WTC11 (cell line): ENCODE measurements at places on chromosomes 7 and 10.

DNA sequence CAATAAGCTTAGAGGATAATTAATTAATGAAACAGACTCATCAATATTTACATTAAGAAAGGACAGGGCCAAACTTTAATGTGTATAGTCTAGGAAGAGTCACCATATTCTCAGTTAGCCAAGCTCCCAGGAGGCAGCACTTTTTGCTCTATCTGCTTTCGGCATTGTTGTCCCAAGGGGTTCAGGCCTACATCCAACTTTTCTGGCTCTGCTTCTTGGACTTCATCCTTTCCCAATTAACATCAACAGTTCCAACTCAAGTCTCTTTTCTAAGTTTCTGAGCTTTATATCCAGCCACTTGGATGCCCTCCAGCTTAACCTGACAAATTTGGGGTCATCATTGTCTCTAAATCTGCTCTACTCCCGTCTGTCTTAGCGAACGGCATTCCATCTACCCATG lies 42.8 kb downstream of the GLI3 start:
- H3K36me3 ChIP-seq: no peaks in the 10 kb centered on the region
- peaks cover 52% of the 10 kb centered on the region for H3K4me1 ChIP-seq
- H3K4me3 ChIP-seq: no peak overlapping the region
- DNase-seq: no peak
- no peak overlapping the region; the same call in 1 of the 2 replicates for H3K27ac ChIP-seq

DNA sequence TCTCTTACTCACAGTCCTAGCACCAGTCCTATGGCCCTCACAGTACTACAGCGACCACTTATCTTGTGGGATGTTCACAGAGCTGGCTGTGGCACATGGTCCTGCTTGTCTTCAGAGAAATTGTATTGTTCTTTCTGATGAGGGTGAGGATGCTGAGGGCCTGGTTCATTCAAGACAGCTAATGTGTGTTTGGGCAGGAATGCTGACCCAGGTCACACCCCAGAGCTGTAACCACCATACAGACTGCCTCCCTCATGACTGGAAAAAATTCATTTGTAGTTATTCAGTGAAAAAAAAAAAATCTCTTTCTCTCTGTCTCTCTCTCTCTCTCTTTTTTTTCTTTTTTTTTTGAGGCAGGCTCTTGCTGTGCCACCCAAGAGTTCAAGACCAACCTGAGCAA lies 83.5 kb downstream of the KLF6 start:
- no peak for DNase-seq
- H3K36me3 ChIP-seq: no peaks in the 10 kb centered on the region
- no peak overlapping the region for H3K27ac ChIP-seq
- H3K4me1 ChIP-seq: peaks cover 23% of the 10 kb centered on the region

DNA sequence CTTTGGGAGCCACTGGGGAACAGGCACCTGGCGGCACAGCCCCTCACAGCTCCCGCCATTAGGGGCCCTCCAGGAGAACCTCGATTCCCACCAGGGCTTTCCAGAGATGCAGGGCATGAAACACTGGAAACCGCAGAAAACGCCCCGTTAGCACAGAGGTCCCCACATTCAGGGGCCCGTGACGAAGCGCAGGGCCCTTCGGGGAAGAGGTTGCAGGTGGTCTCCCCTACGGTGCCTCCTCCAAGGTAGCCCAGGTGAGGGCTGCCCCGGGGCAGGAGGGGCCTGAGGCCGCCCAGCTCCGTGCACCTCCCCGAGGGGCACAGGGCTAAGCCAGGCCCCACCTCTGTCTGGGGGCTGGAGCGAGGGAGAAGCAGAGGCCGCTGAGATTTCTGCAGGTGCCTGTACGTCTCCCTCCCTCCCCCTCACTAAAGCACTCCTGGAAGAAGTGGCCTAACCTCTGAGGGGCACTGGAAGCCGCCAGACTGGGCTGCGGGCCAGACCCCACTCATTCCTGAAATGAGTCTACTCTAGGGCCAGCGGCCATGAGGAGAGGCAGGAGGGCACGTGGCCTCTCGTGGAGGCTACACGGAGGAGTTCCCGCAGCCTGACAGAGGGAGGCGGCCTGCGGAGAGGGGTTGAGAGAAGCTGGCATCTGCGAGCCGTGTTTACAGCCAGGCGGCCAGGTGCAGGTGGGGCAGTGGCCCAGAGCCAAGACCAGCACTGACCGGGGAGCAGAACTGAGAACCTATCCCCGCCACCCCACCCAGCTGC lies 6.9 kb downstream of the PDGFA start:
- peak overlapping the region; percentile 89 for H3K27ac ChIP-seq
- no peak overlapping the region for H3K4me3 ChIP-seq
- peaks cover 34% of the 10 kb centered on the region for H3K4me1 ChIP-seq

GRCh38 chr10:114359041-114359952 lies 45.0 kb downstream of the AFAP1L2 start:
- H3K36me3 ChIP-seq: no peaks in the 10 kb centered on the region

- H3K27ac ChIP-seq: no peak overlapping the region
- no peak overlapping the region for H3K4me3 ChIP-seq
- H3K27me3 ChIP-seq: peaks cover 6% of the 10 kb centered on the region
- H3K36me3 ChIP-seq: no peaks in the 10 kb centered on the region
These were observed 9.4 kb downstream of the ZCWPW1 start for GRCh38 chr7:100418930-100419659.

GRCh38 chr10:17344206-17344605 lies 110.2 kb downstream of the ST8SIA6 start:
- peaks cover 15% of the 10 kb centered on the region for H3K36me3 ChIP-seq
- 0 out of 2 replicates have a peak, but pooled peaks cover 4% of the 10 kb centered on the region for H3K4me1 ChIP-seq
- no peak overlapping the region for H3K27ac ChIP-seq
- H3K27me3 ChIP-seq: no peaks in the 10 kb centered on the region
- DNase-seq: no peak

- no peaks in the 10 kb centered on the region for H3K27me3 ChIP-seq
- no peak for DNase-seq
- H3K4me1 ChIP-seq: no peaks in the 10 kb centered on the region
- H3K36me3 ChIP-seq: no peaks in the 10 kb centered on the region
These were observed 50.9 kb upstream of the SEMA3D start for GRCh38 chr7:85237721-85238120.

GRCh38 chr7:22717760-22718159 lies 9.2 kb upstream of the IL6 start:
- H3K27me3 ChIP-seq: no peaks in the 10 kb centered on the region
- no peaks in the 10 kb centered on the region for H3K36me3 ChIP-seq
- peaks cover 34% of the 10 kb centered on the region for H3K4me1 ChIP-seq
- no peak for DNase-seq
- H3K27ac ChIP-seq: no peak overlapping the region

- H3K36me3 ChIP-seq: peaks cover 86% of the 10 kb centered on the region
- no peaks in the 10 kb centered on the region for H3K4me1 ChIP-seq
- H3K27me3 ChIP-seq: no peaks in the 10 kb centered on the region
- DNase-seq: no peak
- H3K27ac ChIP-seq: no peak overlapping the region
These were observed 29.4 kb downstream of the COL1A2 start for GRCh38 chr7:94423863-94424735.

DNA sequence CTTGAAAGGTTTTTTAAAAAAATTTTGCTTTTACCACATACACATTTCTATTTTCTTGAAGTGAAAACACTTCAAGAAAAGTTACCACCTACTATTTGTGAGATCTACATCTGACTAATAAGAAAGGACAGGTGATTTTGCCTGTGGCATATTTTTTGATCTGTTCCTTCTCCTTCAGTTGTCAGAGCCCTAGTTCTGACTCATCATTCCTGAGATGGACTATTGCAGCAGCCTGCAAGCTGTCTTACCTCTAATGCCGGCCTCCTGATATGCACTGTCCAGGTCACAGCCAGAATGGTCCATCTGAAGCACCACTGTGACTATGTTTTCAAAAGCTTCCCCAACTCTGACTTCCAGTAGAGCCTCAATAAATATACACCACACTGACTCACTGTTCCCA lies 28.2 kb upstream of the ANK3 start:
- H3K4me1 ChIP-seq: peaks cover 17% of the 10 kb centered on the region
- no peak overlapping the region for H3K4me3 ChIP-seq
- H3K27ac ChIP-seq: no peak overlapping the region
- no peak for DNase-seq

- no peak for DNase-seq
- peak overlapping the region; percentile 0; the same call in 1 of the 2 replicates for H3K27ac ChIP-seq
- peaks cover 34% of the 10 kb centered on the region for H3K4me1 ChIP-seq
- H3K27me3 ChIP-seq: no peaks in the 10 kb centered on the region
- H3K36me3 ChIP-seq: no peaks in the 10 kb centered on the region
These were observed 103.6 kb downstream of the PARD3 start for GRCh38 chr10:34711500-34711899.

DNA sequence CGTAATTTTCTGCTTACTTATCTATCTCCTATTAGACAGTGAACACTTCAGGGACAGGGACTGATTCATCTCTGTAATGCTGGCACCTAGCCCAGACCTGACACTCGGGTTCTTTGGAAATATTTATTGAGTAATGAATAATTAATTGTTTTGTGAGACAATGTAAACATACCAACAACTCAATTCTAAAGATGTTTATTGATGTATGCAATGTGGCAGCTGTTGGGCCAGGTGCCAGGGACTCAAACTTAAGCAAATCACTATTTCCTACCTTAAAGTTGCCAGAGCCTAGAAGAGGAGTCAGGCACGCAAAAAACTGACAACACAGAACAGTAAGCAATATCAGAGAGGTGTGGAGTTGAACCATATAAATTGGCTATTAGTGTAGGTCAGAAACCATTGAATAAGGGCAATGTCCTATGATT lies 63.6 kb upstream of the BMPER start:
- no peaks in the 10 kb centered on the region for H3K4me1 ChIP-seq
- H3K27ac ChIP-seq: no peak overlapping the region
- no peaks in the 10 kb centered on the region for H3K27me3 ChIP-seq
- peaks cover 3% of the 10 kb centered on the region for H3K36me3 ChIP-seq
- H3K4me3 ChIP-seq: no peak overlapping the region
- DNase-seq: no peak
